ENCODE measurements at places on chromosomes 5 and 9. TPM values are rescaled to one million over a fixed set of nuclear protein-coding genes. Genes with fewer than 3 reads are reported as not detected.

- DNase-seq: no peak
These were observed 122.0 kb downstream of the COL23A1 start for GRCh38 chr5:178468196-178468685.

PCDHB8 gene
- polyA plus RNA-seq: 0.18 TPM

DNA sequence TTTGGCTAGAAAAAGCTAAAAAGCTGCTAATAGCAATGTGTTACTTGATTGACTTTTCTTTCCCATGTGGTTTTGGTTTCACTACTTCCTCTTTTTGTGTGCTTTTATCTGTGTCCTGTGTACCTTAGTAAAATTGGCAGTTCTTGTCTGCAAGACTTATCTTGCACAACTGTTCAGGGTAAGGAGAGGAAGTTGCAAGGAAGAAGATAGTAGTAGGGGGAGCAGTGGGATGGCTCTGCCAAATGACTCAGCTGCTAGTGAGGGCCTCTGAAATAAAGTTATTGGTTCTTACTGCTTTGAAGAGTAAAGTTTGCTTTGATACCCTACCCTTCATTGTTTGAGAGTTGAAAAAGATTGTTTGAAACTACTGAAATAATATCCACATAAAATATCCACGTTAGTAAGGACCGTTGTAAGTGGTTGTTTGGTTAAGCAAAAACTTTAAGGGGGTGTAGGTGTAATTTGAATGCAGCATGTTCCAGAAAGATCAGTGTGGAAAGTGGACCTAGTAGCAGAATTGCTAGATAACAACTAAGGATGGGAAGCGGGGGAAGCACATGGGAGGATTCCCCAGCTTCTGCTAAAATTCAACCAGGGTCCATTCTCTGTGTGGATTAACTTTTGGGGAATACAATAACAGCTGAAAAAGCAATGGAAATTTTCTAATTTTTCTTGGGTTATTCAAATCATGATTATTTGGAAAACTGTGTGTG lies 123.5 kb downstream of the SCAMP1 start:
- DNase-seq: no peak

DNA sequence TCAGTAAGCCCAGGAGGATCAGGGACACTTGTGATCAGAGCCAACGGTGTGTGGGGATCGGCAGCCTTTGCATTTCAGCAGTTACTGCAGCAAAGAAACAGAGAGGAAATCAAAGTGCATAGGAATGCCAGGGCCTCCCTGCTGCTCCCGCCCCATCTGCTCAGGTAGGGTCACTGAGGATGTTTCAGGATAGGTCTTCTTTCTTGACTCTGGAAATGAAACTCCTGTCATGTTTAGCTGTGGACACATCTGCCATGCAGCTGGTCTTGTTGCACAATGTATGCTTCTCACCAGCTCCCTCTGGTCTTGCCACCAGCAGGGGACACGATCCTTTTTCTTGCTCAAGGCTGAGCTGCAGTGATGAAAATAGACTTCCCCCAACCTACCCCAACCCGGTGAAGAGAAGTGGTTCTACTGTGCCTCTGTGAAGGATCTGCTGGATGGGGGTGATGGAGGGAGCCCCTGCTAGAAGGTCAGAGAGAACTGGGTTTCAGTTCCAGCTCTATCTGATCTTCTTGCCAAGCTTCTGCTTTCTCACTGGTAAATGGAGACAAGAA lies 185.2 kb upstream of the KLF4 start:
- peak; percentile 8 for DNase-seq

STK32A gene
- polyA plus RNA-seq: not detected

DNA sequence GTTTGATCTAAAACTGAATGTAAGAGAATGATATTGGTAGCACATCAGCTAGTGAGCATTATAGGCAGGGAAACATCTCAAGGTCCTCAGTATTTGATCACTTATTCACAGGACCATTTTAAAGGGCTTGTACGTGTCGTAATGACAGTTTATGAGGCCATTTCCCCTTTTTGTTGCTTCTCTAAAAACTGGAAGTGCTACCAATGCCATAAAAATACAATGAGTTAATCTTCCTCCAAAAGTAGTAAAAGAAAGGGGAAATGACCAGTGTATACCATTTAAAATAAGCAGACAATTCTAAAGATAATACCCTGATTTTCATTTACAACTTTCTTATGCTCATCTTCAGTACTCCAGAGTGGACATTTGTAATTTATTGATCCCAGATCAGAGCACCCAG lies 285.8 kb upstream of the PCSK5 start:
- no peak for DNase-seq

GRCh38 chr5:73531356-73531755 lies 33.1 kb downstream of the BTF3 start:
- no peak for DNase-seq

SYK gene
- 33.8 TPM for polyA plus RNA-seq

PRRC1 gene
- polyA plus RNA-seq: 24.6 TPM

ACSL6 gene
- polyA plus RNA-seq: 3.5 TPM

GRCh38 chr9:38486056-38486615 lies 61.9 kb upstream of the IGFBPL1 start:
- no peak for DNase-seq

- no peak for DNase-seq
These were observed 28.4 kb downstream of the PAPPA start for GRCh38 chr9:116181853-116182610.
